ENCODE measurements at places on chromosomes 7 and 10.

- no peak for DNase-seq
Observed at GRCh38 chr7:135448753-135449152, 61.1 kb downstream of the CNOT4 start.

- no peak for DNase-seq
Observed at GRCh38 chr7:135925210-135925609, 51.9 kb downstream of the MTPN start.

GRCh38 chr10:55491712-55492111, 690.7 kb upstream of the PCDH15 start:
- DNase-seq, result no peak

GRCh38 chr7:26593393-26593792, 271.0 kb downstream of the SKAP2 start:
- no peak for DNase-seq

- peak; percentile 21 for DNase-seq
Observed at GRCh38 chr10:484441-484924, 205.0 kb downstream of the DIP2C start.

DNA sequence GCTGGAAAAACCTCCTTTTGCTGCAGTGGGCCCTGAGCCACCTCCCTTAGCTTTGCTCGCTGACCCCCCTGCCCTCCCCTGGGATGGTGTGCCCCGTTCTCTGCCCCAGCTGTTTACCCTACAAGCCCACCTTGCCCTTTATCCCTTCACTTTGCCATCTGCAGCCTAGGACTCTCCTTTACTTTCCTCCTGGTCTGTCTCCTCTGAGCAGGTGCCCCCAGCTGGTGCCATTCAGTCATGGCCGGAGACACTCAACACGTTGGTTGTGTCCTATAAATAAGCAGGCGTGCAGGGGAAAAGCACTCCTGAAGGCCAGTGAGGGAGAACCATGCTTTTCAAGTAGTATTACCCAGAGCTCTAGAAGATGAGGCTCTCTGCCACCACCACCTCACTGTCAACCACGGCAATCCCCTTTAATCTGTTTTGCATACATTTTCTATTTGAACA, 6.1 kb downstream of the RASSF4 start:
- no peak for DNase-seq

DNA sequence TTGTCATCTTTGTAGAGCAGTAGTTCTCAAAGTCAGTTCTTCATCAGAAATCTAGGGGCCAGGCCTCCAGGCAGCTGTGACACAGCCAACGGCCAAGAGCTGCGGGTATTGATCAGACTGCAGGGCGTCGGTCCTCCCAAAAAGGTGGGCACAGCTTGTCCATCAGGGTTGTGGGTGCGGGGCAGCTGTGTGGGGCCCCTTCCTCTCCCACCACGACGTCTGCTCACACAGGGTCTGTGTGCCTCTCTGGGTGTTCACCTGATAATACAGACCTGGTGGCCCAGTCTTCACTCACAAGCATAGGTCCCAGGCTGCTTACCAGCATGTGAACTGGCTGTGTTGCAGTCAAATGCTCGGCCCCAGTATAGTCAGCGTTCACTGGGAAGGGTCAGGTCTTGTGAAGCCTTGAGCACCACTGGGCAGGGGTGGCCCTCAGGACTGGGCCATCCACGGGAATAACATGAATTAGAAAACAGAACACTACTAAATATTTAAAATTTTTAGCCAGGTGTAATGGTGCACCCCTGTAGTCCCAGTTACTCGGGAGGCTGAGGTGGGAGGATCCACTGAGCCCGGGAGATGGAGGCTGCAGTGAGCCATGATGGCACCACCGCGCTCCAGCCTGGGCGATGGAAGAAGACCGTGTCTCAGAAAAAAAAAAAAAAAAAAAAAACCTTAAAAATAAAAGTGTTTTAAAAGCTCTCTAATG, 102.8 kb upstream of the DIP2C start:
- no peak for DNase-seq

- no peak for DNase-seq
Observed at GRCh38 chr7:2068693-2069471, 163.9 kb downstream of the MAD1L1 start.

GRCh38 chr7:16951483-16952080, 69.8 kb upstream of the AGR3 start:
- no peak for DNase-seq

- no peak for DNase-seq
Observed at GRCh38 chr10:69955897-69956740, 96.5 kb upstream of the MACROH2A2 start.

GRCh38 chr7:132836746-132837145, 245.1 kb downstream of the CHCHD3 start:
- DNase-seq, result no peak

All from CD4-positive, alpha-beta T cell treated with Interleukin-17A for 1 hour (primary cell).